ENCODE measurements at places on chromosomes 12 and 14. TPM values are rescaled to one million over a fixed set of nuclear protein-coding genes. Genes with fewer than 3 reads are reported as not detected.

GRCh38 chr14:22928237-22929103 is 706 bp downstream of the PRMT5 start:
- no peak for DNase-seq

DNA sequence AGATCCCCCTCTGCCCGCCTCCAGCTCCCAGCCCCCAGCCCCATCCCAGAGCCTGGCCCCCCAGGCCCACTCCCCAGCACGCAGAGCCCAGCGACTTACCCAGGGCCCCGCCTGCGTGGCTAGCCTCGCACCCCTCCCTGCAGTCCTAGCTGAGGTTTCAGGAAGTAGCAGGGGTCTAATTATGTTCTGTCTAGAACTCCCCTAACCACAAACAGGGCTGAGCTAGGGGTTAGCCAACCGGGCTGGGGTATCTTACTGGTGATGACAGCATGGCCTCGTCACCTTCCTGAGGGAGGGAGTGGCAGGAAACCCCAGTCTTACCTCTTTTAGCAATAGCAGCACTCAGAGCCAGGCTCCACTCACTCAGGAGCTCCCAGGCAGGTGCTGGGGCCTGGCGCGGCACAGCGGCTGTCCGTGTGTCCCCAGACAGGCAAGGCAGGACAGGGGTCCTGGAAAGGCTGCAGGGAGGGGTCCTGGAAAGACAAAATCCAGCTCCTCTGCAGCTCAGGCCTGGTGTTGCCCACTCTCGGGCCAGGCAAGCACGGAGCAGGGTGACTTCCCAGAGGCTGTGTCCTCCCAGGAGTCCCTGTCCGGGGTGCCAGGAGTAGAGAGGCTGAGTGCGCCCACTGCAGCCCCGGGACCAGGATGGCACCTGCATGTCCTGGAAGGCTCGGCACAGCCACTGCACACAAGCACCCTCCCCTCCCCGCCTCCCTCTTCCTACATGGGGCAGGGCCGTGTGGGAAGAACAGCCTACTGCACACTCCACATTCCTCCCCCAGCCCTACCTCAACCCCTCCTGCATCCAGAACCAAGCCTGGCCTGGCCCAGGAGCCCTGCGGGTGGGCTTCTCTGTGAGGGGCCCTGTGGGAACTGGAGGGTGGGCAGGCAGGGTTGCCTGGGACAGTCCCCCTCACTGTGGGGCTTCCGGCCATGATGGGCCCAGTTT is at the start of gene GPR132:
Gene GPR132 (minus strand): TSS at position 151 of the 949 bp plus-strand sequence. CDS start 10,010 bp downstream, outside the sequence.
- no peak for DNase-seq

DNA sequence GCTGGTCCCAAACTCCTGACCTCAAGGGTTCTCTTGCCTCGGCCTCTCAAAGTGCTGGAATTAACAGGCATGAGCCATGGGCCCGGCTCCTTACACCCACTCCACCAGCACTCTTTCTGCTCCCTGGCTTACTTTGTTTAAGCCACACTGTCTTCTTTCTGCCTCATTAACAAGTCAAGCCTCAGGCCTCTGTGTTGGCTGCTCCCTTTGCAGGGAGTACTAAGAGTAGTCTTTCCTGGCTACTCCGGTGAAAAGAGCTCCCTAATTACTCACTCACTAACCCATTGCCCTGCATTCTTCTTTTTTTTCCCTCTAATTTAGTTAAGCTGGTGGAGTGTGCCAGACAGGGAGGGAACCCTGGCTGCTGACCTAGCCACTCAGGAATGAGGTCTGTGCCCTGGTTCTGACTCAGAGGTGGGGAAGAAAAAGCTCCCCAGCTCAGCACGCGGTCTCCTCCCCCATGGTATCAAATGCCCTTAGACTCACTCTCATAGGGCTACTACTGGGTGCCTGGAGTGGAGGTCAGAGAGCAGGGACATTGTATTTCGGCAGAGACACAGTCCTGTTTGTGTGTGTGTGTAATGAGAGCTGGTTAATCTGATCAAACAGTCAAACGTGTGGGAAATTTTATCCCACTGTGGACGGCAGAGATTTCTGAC is 19.8 kb downstream of the GALNT6 start:
- DNase-seq, result peak; percentile 55

The WNT1 gene
- not detected for total RNA-seq

GRCh38 chr12:9221483-9221882 is 13.3 kb upstream of the PZP start:
- DNase-seq, result peak; percentile 37

The LYSET gene
- total RNA-seq, result 9.4 TPM

The GCH1 gene
- total RNA-seq, result 5.8 TPM

GRCh38 chr14:53153702-53154112 is 584 bp upstream of the DDHD1 start:
- no peak for DNase-seq

GRCh38 chr12:25384893-25385248 is 134.1 kb upstream of the KRAS start:
- no peak for DNase-seq

The CIROP gene
- total RNA-seq, result not detected

GRCh38 chr12:24822121-24822899 is 126.6 kb downstream of the BCAT1 start:
- DNase-seq, result no peak

The GLTP gene
- total RNA-seq, result 60.2 TPM

GRCh38 chr12:75560167-75560566 is 48.8 kb upstream of the KRR1 start:
- no peak for DNase-seq

- DNase-seq, result no peak
Observed at GRCh38 chr12:40153432-40153831, 47.6 kb upstream of the SLC2A13 start.

DNA sequence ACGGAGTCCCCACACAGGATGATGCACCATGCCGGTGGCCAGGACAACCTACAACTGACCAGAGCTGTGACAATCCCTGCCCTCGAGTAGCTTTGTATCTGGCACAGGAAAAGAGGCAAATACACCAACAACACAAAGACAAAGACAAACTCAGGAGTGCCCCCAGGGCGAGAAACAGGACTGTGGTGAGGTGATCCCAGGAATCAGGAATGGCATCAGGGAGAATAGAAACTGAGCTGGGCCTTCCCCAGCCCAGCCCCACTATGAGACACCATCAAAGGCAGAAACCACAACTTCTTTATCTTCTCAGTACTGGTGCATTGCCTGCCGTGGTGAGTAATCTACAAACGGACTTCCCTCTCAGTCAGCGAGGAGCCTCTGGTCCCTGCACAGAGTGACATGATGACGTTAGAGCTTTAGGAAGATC is 157.7 kb downstream of the TTC7B start:
- DNase-seq, result no peak

DNA sequence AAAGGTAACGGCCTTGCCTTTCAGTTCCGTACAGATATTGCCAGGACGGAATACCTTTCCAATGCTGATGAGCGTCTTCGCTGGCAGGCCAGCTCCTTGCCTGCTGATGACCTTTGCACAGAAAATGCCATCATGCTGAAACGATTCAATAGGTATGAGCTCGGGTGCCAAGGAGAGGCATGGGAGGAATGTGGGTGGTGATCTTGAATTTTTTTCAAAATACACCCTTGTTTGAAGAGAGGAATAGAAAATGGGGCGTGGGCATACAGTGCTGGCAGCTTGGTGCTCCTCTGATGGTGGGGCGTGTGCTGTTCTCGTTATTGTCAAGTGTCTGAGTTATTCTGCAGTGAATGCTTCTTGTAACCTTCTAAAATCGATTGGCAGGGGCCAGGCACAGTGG is 52.5 kb downstream of the HSP90AA1 start:
- DNase-seq, result no peak

- no peak for DNase-seq
Observed at GRCh38 chr12:107331912-107332311, 238.6 kb upstream of the CRY1 start.

GRCh38 chr14:76320486-76320885 is 55.5 kb upstream of the ESRRB start:
- DNase-seq, result no peak

GRCh38 chr12:57738661-57739237 is at the start of gene AGAP2:
AGAP2 (minus strand) TSS chr12:57738742; CDS start chr12:57738246, 496 bp downstream.
- no peak for DNase-seq

The RAB5B gene
- 57.5 TPM for total RNA-seq

The MMP19 gene
- total RNA-seq, result 4.3 TPM

- no peak for DNase-seq
Observed at GRCh38 chr14:97920201-97920600, 1123.0 kb downstream of the VRK1 start.

The SLC10A1 gene
- total RNA-seq, result not detected

GRCh38 chr12:53506881-53507602 is at the start of gene NPFF:
NPFF (minus strand) TSS chr12:53507484; CDS start chr12:53507474, 10 bp downstream.
- DNase-seq, result no peak

DNA sequence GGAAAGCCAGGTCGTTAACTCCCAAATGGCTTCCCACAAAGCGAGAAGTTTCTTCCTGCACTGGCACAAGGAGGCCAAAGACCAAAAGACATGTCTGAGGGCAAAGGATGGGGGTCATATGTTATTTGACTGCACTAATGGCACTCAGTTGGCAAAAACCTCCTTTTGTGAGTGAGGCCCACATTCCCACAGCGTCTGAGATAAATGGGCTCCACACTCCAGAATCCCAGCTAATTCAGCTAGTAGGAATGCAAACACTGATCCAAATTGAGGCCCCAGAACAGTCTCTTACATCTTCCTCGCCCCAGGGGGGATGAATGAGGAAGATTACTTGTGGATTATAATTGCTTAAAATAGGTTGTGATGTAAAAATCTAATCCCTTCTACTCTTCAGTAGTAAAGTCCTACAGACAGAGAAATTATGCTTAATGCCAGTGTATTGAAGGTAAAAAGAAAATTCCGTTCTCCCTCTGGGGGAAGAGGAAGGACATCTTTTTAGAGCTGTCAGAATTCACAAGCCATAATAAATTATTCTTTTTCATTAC is 86.4 kb upstream of the PIWIL1 start:
- no peak for DNase-seq

GRCh38 chr12:100632445-100632892 is 59.0 kb downstream of the GAS2L3 start:
- no peak for DNase-seq

The NOXRED1 gene
- total RNA-seq, result 0.69 TPM

- no peak for DNase-seq
Observed at GRCh38 chr14:102264355-102264754, 40.6 kb downstream of the MOK start.

DNA sequence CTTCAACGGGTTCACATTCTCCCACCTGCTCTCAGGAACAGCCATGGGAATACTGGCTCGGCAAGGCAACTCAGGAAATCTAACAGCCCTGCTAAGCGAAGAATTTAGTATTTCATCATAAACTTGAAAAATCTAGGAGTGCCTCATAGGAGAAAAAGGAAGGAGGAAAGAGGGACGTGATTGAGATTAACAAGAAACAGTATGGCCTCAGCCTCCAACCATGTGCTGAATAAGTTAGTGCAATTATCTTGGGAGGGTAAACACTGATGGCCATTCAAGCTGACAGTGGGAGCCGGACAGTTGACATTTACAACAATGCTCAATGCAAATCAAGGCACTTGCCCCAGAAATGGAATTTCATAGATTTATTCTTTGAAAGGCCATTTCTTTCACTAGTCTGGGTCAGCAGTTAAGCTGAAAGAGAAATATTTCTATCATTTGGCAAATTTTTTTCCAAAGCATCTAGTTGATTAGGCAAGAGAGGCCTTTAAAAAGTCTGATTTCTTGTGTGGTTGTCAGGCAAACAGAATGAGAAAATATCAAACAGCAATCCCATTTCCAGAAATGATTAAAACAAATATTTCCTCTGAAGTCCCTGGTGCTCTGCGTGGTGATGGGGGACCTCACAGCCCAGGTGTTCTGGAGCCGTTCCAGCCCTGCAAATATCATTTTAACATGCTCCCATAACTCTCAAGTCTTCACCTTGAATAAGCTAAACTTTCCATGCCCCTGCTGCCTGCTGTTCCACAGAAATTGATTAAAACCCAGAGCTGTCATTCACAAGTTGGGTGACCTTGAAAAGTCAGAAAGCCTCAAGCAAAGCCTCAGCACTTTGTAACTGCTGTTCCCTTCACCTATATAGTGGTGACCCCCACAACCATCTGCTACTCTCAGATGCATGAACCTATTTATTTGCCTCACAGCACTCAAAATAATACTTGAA is 121.6 kb downstream of the PHLDA1 start:
- DNase-seq, result no peak

The FAM186B gene
- 0.16 TPM for total RNA-seq

The PTPRR gene
- 2.7 TPM for total RNA-seq

DNA sequence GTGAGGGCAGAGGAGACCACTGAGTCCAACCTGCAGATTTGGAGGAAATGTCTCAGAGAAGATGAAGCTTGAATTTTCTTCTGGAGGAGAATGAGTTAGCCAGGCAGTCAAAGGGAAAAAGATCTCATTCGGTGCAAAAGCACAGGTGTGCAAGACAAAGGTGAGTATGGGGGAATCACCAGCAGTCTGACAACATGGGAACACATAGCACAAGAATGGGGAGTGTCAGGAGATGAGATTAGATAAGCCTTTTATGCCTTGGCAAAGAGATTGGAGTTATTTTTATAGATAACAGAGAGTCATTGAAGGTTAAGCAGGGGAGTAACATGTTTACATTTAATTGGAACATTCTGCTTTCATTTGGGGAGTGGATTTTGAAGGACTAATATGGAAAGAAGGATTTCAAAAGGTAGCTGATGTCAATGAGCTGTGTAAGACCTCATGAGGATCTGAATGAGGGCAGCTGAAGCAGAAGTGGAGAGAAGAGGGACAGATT is 171.3 kb upstream of the NTF3 start:
- DNase-seq, result no peak

DNA sequence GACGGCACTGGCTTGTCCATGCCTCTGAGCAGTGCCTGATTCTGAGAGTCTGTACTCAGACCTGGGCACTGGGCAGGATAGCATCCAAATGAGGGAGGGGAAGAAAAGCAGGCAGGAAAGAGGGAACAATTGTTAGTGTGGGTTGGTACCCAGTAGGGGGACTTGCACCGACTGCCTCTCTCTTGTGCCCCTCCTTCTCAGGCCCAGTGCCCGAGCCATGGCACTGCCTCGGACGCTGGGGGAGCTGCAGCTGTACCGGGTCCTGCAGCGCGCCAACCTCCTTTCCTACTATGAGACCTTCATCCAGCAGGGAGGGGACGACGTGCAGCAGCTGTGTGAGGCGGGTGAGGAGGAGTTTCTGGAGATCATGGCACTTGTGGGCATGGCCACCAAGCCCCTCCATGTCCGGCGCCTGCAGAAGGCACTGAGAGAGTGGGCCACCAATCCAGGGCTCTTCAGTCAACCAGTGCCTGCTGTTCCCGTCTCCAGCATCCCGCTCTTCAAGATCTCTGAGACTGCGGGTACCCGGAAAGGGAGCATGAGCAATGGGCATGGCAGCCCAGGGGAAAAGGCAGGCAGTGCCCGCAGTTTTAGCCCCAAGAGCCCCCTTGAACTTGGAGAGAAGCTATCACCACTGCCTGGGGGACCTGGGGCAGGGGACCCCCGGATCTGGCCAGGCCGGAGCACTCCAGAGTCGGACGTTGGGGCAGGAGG is 2.2 kb downstream of the NAB2 start:
- no peak for DNase-seq

All from urinary bladder (tissue), 4 donors.